Stimulated activated CD8-positive, alpha-beta memory T cell treated with anti-CD3 and anti-CD28 coated beads, Interleukin-12 subunit alpha, Interleukin-12 subunit beta, amount 100 ng/mL, for 1 hour (primary cell): ENCODE measurements at places on chromosomes 7 and 10.

DNA sequence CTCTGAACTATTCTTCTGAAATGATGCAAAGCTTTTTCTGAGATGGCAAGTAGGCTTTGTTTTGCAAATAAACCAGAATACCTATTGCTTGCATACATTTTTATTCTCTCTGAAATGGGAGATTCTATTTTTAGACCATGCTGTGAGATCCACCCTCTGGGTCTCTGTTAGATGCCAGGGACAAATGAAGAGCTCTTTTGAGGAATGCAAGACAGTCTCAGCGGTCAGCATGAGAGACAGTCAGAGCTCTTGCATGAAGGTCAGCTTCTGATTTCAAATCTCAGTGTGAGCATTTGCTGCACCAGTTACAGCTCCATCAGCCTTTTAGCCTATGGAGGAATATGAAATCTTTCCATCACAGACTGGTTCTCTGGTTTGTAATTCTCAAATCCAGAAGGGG lies 429.9 kb upstream of the KLF6 start:
- no peak for DNase-seq

DNA sequence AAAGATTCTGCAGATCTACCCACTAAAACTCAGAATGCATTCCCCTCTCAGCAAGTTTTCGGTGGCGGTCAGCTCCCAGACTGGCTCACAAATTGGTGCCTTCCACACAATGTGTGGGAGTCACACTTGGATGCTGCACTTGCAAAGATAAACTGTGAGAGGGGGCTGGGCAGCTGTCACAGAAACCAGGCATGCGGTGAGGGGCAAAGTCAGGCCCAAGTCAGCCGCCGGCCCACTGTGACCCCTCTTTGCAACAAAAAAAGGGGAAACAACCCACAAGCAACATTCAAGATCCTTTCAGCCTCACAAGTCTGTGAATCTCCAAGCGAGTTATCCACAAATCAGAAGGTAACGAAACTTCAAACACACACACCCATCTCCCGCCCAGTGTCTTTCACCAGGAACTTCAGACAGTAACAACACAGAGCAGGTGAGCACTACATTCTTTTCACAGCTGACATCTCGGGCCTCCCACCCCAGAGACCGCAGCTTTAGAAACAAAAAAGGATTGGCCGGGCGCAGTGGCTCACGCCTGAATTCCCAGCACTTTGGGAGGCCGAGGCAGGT lies 32.0 kb downstream of the SNX8 start:
- DNase-seq, result no peak

GRCh38 chr7:99373091-99374066 lies 1.2 kb upstream of the ARPC1B start:
- DNase-seq, result no peak

DNA sequence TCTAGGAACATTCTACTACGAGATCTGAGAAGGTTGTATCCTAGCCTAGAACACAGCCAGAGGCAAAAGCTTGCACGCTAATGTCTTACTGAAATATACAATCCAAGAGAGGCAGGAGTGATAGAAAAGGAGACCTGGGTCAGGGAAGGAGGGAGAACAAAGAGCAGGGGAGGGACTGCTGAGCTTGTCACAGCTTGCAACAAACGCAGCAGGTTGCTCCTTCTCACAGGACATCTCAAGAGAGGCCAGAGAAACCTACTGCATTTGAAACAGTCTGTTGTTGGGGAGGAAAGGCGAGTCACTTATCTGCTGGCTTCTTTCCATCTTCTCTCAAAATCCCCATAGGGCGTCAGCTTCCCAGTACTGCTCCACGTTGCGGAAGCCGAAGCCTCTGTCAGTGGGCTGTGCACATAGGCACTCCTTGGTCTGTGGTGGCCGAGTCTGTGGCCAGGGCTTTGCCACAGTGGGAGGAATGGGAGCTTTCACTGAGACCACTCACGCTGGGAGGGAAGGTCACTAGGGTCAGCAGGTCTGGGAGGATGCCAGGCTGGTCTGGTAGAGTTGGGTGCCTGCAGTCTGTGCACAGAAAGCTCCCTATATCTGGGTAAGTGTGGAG lies 25.8 kb upstream of the GPNMB start:
- no peak for DNase-seq

GRCh38 chr7:17060051-17060450 lies 178.3 kb upstream of the AGR3 start:
- no peak for DNase-seq

GRCh38 chr10:48460182-48460581 lies 144.7 kb downstream of the ARHGAP22 start:
- DNase-seq, result no peak

DNA sequence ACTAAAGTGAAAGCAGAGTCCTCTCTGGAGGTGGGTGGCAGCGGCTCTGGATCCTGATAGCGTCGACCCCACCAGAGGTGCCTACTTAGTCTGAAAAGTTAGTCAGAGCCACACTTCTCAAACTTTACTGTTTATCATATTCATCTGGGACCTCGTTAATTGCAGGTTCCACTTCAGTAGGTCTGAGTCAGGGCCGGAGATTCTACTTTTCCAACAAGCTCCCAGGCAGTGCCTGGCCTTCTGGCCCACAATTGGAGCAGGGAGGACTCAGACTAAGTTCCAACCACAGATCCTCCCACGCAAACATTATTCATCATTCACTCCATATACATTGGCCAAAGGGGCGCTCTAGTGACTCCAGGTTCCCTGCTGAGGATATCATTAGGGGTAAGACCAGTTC lies 78.1 kb downstream of the VSTM4 start:
- no peak for DNase-seq

DNA sequence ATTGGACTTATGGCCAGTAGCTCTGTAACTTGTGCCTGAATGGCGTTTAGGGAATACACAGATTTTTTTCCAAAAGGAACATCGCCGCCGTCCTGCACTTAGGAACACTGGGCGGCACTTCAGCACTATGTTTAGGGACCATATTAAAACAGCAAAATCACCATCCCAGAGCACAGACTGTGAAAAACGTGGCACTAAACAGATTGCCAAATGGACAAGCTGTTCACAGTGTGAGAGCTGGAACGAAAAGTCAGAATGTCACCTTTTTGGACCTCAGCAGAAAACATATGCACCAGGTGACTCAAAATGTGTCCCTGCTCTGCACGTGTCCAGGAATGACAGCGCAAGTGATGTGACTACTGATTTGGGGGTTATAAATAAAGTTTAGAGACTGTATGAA lies 87.9 kb downstream of the ODAD2 start:
- no peak for DNase-seq

DNA sequence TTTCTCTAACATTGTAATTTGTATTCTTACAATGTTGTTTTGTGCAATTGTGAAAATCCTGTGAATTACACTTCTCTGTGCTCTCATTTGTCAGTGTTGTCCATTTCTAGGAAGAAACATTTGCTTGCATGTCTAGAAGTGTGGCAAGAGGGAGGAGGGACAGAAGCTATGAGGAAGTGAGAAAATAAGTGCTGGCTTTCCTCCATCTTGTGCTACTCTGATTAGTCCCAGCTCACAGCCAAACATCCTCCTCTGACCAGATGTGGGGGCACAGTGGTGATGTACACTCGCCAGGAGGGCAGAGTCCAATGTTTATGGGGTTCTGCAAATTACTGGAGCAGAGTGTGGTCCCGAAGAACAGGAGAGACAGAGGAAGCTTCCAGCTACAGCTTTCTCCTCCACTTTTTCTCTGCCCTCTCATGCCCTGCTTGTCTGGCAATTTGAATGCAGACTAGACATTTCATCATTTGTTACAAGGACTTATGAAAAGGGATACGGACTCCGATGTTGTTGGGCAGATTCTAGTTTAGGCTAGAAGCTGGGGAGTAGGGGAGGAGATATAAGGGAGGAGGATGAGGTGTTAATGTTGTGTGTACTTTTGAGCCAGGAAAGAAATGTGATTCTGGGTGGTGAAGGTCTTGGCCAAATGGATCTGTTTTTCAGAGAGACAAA lies 131.0 kb upstream of the C1GALT1 start:
- DNase-seq, result no peak

GRCh38 chr7:32586291-32587221 lies 91.3 kb downstream of the AVL9 start:
- no peak for DNase-seq

DNA sequence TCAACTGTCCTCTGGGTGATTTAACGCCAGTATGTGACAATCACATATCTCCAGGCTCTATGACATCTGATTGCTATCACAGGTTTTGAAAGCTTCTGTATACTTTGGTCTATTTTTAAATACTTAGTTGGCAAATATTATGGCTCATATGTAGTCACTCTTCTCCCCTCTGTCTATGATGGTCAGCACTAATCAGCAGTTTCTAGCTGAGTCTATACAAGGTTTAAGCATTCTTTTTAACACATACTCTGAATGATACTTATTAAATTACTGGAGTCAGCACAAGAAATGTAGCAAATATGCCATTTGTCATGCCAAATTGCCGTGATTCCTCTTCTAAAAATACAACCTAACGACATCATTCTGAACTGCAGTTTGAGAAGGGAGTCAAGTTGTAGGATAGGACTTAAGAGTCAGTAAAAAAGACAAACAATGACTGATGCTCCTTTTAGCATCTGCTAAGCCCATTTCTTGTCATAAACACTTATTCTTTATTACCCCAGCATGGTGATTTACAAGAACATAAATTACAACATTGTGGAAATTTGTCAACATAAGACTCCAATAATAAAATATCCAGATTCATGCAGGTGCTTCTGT lies 947.8 kb downstream of the XPNPEP1 start:
- no peak for DNase-seq

- no peak for DNase-seq
These were observed 59.9 kb downstream of the PDGFA start for GRCh38 chr7:459584-460373.

GRCh38 chr10:68233046-68233445 lies 1.1 kb upstream of the ATOH7 start:
- no peak for DNase-seq

GRCh38 chr10:118173296-118173695 lies 126.6 kb upstream of the RAB11FIP2 start:
- DNase-seq, result no peak

DNA sequence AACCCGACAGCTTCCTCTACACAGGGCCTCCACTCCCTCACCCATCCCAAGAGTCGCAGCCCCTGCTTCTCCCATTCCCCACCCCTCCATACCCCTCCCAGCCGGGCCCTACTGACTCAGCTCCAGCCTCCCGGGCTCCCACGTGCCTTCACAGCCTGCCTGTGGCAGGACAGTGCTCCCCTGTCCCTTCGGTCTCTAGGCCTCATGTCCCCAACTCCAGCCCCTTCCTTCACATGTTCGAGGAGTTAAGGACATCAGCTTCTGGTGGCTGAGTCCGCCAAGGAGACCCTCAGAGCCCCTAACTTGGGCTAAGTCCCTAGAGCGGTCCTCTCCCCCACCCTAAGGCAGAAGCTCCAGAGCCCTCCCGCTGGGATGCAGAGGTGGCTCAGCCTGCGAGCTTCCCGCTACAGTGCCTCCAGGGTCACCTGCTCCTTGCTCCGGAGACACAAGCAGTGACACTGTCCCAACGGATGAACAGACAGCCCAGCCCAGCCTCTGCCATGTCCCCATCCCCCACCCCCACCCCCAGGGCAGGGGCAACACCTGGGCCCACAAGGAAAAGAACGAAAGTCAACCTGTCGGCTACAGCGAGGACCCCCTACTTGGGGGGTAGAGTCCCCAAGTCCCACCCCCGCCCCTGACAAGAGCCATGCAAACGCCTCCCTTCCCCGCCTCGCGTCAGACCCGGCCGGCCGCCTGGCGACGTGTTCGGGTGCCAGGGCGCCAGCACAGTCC lies 716 bp downstream of the SMARCD3 start:
- DNase-seq, result no peak

GRCh38 chr7:39541511-39541910 lies 24.7 kb upstream of the YAE1 start:
- no peak for DNase-seq

GRCh38 chr7:139118805-139119485 lies 9.4 kb upstream of the ZC3HAV1 start:
- no peak for DNase-seq
